ENCODE measurements at places on chromosomes 13 and 19. TPM values are rescaled to one million over a fixed set of nuclear protein-coding genes. Genes with fewer than 3 reads are reported as not detected.

LGALS4 gene
- not detected for total RNA-seq

S1PR5 gene
- 0.37 TPM for total RNA-seq

PRR19 gene
- under 0.01 TPM for total RNA-seq

NXNL1 gene
- not detected for total RNA-seq

CYP4F3 gene
- not detected for total RNA-seq

C13orf42 gene
- total RNA-seq = not detected

ZNF491 gene
- total RNA-seq = 1.1 TPM

ACER1 gene
- total RNA-seq = not detected

ZNF548 gene
- total RNA-seq = 10.9 TPM

CYP4F12 gene
- total RNA-seq = 0.39 TPM

ZNF443 gene
- 1.8 TPM for total RNA-seq

ZNF540 gene
- total RNA-seq = not detected

CCDC122 gene
- total RNA-seq = 5.3 TPM

ZNF578 gene
- total RNA-seq = 2.2 TPM

SMG9 gene
- total RNA-seq = 14.3 TPM

PSG5 gene
- 0.20 TPM for total RNA-seq

SIGLEC9 gene
- under 0.01 TPM for total RNA-seq

PROZ gene
- total RNA-seq = not detected

Measured in subcutaneous preadipocyte (primary cell).